Naive thymus-derived CD8-positive, alpha-beta T cell (primary cell): ENCODE measurements at places on chromosomes 6 and 20.
A peak's percentile ranks its signal among the peaks of the same experiment; 100 is the strongest.

- no peak overlapping the region for H3K27ac ChIP-seq
- no peak overlapping the region for H3K4me3 ChIP-seq
- no peak for DNase-seq
- H3K27me3 ChIP-seq, result no peaks in the 10 kb centered on the region
- H3K4me1 ChIP-seq, result no peaks in the 10 kb centered on the region
Measured at GRCh38 chr6:22819209-22819608, 249.8 kb downstream of the HDGFL1 start.

- no peak overlapping the region for H3K27ac ChIP-seq
- H3K27me3 ChIP-seq, result no peaks in the 10 kb centered on the region
- DNase-seq, result no peak
- H3K36me3 ChIP-seq, result no peaks in the 10 kb centered on the region
Measured at GRCh38 chr6:136335736-136336363, 46.2 kb upstream of the BCLAF1 start.

GRCh38 chr6:7262746-7263518, 50.1 kb downstream of the SSR1 start:
- peaks cover 13% of the 10 kb centered on the region for H3K4me1 ChIP-seq
- DNase-seq, result no peak
- H3K36me3 ChIP-seq, result no peaks in the 10 kb centered on the region
- no peak overlapping the region for H3K27ac ChIP-seq

DNA sequence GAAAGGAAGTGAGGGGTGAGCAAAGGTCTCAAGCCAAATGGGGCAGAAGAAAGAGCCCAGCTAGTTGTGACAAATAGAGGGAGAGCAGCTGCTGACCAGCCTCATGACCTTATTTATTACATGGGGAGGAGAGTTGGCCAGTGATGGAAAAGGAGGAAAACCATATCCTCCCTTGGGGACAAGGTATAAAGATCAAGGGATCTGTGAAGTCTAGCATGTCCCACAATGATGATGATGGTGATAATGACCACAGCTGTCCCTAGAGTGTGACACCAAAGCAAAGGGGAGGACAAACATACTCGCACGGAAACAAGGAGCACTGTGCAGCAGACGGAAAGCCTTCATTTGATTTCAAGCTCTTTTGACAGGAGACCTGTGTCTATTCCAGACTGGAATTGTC, 190.4 kb upstream of the MCHR2 start:
- no peaks in the 10 kb centered on the region for H3K4me1 ChIP-seq
- H3K27ac ChIP-seq, result no peak overlapping the region
- H3K27me3 ChIP-seq, result peaks cover 8% of the 10 kb centered on the region
- no peaks in the 10 kb centered on the region for H3K36me3 ChIP-seq

DNA sequence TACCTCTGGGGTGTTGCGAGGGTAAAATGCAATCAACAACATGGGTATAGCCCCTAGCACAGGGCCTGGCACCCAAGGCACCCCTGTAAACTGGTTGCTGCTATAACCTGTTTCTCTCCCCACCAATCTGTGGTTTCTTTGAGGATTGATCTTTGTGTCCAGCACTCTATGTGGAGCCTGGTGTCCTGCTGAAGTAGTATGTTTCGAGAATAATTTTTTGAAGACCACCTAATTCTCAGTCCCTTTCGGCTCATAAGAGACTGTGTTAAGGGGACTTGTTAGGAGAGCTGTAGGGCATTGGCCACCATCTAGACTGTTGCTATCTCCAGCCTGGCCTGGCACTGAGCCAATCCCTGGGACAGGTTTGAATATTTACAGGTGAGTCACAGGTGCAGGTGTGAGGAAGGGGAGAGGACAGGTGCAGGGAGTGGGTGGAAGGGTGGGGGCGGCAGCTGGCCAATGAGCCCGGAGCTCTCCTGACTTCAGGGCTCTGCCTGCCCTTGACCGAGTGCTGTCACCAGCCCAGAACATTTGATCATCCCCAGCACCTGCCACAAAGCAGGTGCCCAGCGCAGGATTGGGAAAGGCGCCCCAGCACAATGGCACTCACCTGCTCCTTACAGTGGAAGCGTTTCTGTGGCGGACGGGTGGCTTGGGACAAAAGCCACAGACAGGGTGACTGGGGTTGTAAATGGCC, 8.1 kb upstream of the C20orf144 start:
- no peaks in the 10 kb centered on the region for H3K36me3 ChIP-seq
- no peak overlapping the region for H3K4me3 ChIP-seq
- peaks cover 9% of the 10 kb centered on the region for H3K4me1 ChIP-seq
- no peak for DNase-seq
- no peak overlapping the region for H3K27ac ChIP-seq

DNA sequence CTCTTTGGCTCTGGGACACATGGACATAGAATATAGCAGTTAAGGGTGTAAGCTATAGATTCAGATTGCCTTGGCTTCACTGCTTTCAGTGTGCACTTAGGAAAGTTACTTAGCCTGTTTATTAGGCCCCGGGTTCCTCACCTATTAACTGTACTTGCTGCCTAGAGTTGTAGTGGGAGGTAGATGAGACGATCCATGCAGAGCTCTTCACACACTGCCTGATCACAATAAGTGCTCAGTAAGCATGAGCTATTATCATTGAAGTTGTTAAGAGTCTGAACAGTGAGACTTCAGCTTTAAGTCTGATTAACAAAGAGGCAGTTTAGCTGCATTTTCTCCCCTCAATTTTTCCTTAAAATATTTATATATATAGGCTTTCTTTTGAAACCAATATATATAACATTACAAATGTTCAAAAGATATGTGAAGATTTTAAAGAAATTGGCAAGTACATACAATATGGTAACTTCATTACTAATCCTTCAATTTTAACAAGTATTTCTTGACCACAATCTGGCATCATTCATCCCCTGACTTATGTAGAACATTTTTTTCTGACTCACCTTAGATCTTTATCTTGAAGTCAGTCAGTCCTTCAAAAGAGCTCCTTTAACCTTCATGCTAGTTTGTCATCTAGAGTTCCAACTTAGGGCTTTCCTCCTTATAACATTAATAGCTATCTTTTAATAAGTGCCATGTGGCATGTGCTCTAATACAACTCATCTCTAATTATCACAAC, 20.5 kb upstream of the SUPT3H start:
- no peak overlapping the region for H3K27ac ChIP-seq
- H3K36me3 ChIP-seq, result peaks cover 23% of the 10 kb centered on the region
- peaks cover 7% of the 10 kb centered on the region for H3K4me1 ChIP-seq

DNA sequence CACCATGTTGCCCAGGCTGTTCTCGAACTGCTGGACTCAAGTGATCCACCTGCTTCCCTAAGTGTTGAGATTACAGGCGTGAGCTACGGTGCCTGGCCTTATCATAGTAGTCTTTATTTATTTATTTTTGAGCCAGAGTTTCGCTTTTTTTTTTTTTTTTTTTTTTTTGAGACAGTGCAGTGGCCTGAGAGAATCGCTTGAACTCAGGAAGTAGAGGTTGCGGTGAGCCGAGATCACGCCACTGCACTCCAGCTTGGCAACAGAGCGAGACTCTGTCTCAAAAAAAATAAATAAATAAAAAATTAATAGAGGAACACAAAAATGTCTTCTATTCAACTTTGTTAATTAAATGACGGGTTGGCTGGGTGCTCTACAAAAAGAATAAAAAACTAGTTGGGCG, 12.9 kb downstream of the MAPRE1 start:
- no peak for DNase-seq
- H3K36me3 ChIP-seq, result peaks cover 9% of the 10 kb centered on the region
- peaks cover 54% of the 10 kb centered on the region for H3K4me1 ChIP-seq
- peak overlapping the region; percentile 87 for H3K27ac ChIP-seq
- H3K27me3 ChIP-seq, result no peaks in the 10 kb centered on the region
- H3K4me3 ChIP-seq, result peak overlapping the region; percentile 82

DNA sequence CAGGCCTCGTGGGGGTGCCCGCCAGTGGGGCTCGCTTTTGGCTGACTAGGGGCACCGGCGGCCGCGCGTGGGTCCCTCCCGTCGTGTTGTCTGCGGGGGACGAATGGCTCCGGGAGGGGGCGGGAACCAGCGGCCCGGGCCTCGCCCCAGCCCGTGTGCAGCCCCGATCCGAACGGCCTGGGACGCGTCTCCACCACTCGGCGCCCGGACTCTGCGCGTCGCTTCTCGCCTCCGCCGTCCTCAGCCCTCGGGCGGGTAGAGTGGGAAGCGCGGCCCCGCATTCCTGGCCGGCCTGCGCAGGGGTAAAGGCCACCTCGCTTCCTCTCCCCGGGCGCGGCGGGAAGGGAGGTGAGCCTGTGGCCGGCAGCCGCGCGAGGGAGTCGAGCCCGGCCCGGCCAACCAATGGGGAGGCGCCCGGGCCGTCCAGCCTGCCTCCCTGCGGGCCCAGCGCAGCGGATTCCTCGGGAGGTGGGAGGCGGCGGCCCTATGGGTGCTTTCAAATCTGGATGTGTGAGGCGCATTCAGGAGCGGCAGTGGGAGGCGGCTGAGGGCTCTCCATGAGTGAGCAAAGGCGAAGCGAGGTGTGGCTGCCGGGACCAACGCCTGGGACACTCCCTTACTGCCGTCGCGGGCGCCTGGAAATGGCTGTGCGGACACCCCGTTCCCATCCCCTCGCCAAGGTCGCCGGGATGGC, 1.1 kb upstream of the ZBTB46 start:
- H3K27ac ChIP-seq, result no peak overlapping the region
- H3K36me3 ChIP-seq, result peaks cover 5% of the 10 kb centered on the region
- no peak for DNase-seq

DNA sequence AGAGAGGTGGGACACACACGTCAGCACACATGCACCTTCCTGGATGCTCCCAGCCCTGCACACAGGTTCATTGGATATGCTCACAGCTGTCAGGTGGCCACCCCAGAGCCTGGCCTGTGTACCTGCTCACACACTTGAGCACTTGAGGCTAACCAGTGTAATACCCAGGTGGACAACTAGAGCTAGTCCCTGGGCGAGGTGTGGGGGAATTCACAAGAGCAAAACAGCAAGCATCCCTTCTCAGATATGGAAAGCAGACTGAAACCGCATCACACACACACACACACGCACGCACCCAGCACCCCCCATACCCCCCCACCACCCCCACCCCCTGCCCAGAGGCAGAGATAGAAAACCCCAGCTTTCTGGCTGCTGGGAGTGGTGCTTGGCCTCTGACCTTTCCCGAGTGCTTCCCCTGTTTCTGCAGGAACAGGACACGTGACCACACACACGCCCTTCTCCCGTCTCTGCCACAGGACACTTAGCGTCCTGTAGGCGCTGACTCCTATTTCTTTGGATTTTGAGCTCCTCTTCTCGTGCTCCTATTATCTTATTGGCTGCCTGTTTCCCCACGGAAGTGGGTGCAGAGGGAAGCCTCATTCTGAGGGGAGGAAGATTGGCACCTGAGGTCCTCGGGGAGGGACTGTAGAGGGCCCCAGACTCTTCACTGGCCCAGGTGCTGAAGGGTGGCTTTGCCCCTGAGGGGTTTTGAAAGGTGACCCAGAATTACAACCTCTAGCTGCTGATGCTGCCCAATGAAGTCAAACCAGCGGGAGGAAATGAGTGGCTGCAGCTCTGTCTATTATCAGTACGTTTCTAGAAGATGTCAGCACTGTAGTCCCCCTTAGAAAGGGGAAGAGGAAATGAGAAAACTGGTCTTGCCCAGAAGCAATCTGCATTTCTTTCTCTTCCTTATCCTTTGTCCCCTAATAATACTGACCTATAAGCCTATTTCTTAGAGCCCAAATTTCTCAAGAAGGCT, 65.8 kb downstream of the SYTL3 start:
- H3K27ac ChIP-seq, result peak overlapping the region; percentile 82
- no peaks in the 10 kb centered on the region for H3K36me3 ChIP-seq
- DNase-seq, result no peak

DNA sequence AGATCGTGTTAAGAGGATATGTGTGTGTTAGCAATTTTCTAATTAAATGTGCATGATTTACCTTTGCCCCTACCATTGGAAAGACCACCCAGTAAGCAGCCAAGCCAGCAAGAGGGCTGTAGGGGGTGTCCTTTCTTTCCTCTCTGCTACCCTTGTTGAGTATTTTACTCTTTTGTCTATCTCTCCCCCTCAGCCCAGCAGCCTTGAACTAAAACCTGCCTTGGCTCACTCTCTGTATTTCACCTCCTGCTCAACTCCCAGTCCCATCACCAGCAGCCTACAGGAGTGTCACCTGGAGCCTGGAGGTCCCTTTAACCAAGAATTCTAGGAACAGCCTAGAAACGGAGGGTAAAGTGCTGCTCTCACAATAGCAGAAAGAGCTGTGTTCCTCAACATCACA, 81.0 kb downstream of the HIVEP2 start:
- peak overlapping the region; percentile 56 for H3K4me3 ChIP-seq
- H3K36me3 ChIP-seq, result no peaks in the 10 kb centered on the region
- no peaks in the 10 kb centered on the region for H3K27me3 ChIP-seq
- DNase-seq, result no peak
- peak overlapping the region; percentile 67 for H3K27ac ChIP-seq

GRCh38 chr20:16438100-16438499, 135.1 kb downstream of the KIF16B start:
- no peak overlapping the region for H3K27ac ChIP-seq
- no peak overlapping the region for H3K4me3 ChIP-seq
- no peaks in the 10 kb centered on the region for H3K27me3 ChIP-seq
- peaks cover 41% of the 10 kb centered on the region for H3K36me3 ChIP-seq
- H3K4me1 ChIP-seq, result peaks cover 7% of the 10 kb centered on the region
- no peak for DNase-seq

- H3K4me3 ChIP-seq, result no peak overlapping the region
- no peak for DNase-seq
- no peaks in the 10 kb centered on the region for H3K36me3 ChIP-seq
- no peak overlapping the region for H3K27ac ChIP-seq
- H3K27me3 ChIP-seq, result no peaks in the 10 kb centered on the region
- H3K4me1 ChIP-seq, result peaks cover 6% of the 10 kb centered on the region
Measured at GRCh38 chr20:35304956-35305355, 12.7 kb upstream of the FAM83C start.
